ENCODE measurements at places on chromosomes 13 and 19. TPM values are rescaled to one million over a fixed set of nuclear protein-coding genes. Genes with fewer than 3 reads are reported as not detected.

ZNF534 gene
- total RNA-seq: 0.17 TPM

ZNF57 gene
- 5.3 TPM for total RNA-seq

NLRP11 gene
- total RNA-seq: under 0.01 TPM

ERFL gene
- total RNA-seq: under 0.01 TPM

MISP3 gene
- total RNA-seq: 0.83 TPM

RNF17 gene
- total RNA-seq: not detected

MBD3L5 gene
- total RNA-seq: not detected

GFY gene
- total RNA-seq: not detected

EDNRB gene
- total RNA-seq: 0.99 TPM

YJU2 gene
- 12.6 TPM for total RNA-seq

MYO16 gene
- total RNA-seq: under 0.01 TPM

NKPD1 gene
- 0.26 TPM for total RNA-seq

ZNF724 gene
- 3.3 TPM for total RNA-seq

CEACAM18 gene
- total RNA-seq: not detected

ZNF560 gene
- 3.3 TPM for total RNA-seq

TPTE2 gene
- not detected for total RNA-seq

CYP4F2 gene
- not detected for total RNA-seq

PHLDB3 gene
- total RNA-seq: 22.3 TPM

PSENEN gene
- 16.0 TPM for total RNA-seq

FGF9 gene
- 0.33 TPM for total RNA-seq

ZNF223 gene
- total RNA-seq: 4.6 TPM

NLRP5 gene
- not detected for total RNA-seq

FAM124A gene
- total RNA-seq: 4.8 TPM

KDM4B gene
- 14.4 TPM for total RNA-seq

CKM gene
- total RNA-seq: not detected

MBD3L3 gene
- not detected for total RNA-seq

PROZ gene
- total RNA-seq: not detected

SPTBN4 gene
- total RNA-seq: 6.6 TPM

CFAP97D2 gene
- total RNA-seq: not detected

ZNF544 gene
- 34.4 TPM for total RNA-seq

BST2 gene
- total RNA-seq: 4.3 TPM

KBTBD7 gene
- total RNA-seq: 4.6 TPM

BEST2 gene
- not detected for total RNA-seq

FAM83E gene
- total RNA-seq: 1.0 TPM

ANGPTL8 gene
- total RNA-seq: not detected

PLPPR3 gene
- 2.5 TPM for total RNA-seq

KLK6 gene
- total RNA-seq: not detected

CPAMD8 gene
- 0.51 TPM for total RNA-seq

ANGPTL4 gene
- total RNA-seq: 1.7 TPM

PCDH17 gene
- total RNA-seq: under 0.01 TPM

TMEM86B gene
- 1.3 TPM for total RNA-seq

AXL gene
- total RNA-seq: 223 TPM

MAG gene
- not detected for total RNA-seq

ALKBH7 gene
- 28.9 TPM for total RNA-seq

FUT2 gene
- under 0.01 TPM for total RNA-seq

ERICH6B gene
- total RNA-seq: not detected

TMEM143 gene
- 8.3 TPM for total RNA-seq

HSPB6 gene
- 47.8 TPM for total RNA-seq

FCER2 gene
- total RNA-seq: not detected

ZNF844 gene
- 15.4 TPM for total RNA-seq

CEACAM4 gene
- total RNA-seq: not detected

KLHL1 gene
- total RNA-seq: not detected

FFAR3 gene
- total RNA-seq: not detected

PTPRH gene
- total RNA-seq: 7.7 TPM

HCST gene
- 2.0 TPM for total RNA-seq

ZNF208 gene
- 3.6 TPM for total RNA-seq

IGFL1 gene
- not detected for total RNA-seq
